ENCODE measurements at places on chromosomes 1 and 21.

GRCh38 chr1:119549719-119550132, 42.7 kb downstream of the HSD3B1 start:
- no peak for DNase-seq

- no peak for DNase-seq
Measured at GRCh38 chr1:234969581-234970400, 158.8 kb downstream of the TOMM20 start.

DNA sequence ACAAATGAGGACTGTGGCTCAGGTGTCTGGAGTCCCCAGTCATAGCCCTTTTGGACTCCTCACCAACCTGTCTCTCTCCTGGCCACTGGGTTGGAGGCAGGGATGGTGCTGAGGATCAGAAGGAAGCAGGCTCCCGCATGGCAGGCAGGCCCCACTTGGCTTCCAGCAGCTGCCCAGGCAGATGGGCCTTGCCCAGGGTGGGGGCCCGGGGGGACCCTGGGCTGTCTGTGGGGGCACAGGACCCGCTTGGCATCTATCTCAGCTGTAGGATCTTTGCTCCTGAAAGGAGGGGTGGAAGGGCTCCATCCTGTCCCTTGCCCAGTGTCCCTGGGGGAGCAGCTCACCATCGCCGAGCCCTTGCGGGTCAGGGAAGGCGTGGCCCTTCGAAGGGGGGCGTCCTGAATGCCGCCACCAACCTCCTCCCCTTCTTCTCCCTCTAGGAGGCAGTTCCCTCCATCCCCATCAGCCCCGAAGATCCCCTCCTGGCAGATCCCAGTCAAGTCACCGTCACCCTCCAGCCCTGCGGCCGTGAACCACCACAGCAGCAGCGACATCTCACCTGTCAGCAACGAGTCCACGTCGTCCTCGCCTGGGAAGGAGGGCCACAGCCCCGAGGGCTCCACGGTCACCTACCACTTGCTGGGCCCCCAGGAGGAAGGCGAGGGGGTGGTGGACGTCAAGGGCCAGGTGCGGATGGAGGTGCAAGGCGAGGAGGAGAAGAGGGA, 154.5 kb downstream of the PEX14 start:
- DNase-seq, result no peak

GRCh38 chr1:43783671-43784205, 76.4 kb downstream of the ST3GAL3 start:
- DNase-seq, result no peak

DNA sequence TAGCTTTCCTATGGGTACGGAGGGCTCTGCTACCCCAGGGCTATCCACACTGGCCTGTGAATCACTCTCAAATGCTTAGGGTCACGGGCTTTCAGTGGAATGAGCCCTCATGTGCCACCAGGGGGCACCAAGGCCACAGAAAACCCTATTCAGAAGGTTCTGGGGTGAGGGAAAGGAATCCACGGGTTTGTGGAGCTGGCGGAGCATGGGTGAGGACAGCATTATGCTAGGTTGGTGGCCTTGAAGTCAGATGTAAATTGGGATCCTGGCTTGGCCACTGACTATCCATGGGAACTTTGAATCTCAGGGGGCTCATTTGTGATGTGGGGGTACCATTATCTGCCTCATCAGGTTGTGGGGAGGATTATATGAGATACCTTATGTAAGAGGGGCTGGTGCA, 5.1 kb upstream of the LAMTOR5 start:
- DNase-seq, result peak; percentile 27

DNA sequence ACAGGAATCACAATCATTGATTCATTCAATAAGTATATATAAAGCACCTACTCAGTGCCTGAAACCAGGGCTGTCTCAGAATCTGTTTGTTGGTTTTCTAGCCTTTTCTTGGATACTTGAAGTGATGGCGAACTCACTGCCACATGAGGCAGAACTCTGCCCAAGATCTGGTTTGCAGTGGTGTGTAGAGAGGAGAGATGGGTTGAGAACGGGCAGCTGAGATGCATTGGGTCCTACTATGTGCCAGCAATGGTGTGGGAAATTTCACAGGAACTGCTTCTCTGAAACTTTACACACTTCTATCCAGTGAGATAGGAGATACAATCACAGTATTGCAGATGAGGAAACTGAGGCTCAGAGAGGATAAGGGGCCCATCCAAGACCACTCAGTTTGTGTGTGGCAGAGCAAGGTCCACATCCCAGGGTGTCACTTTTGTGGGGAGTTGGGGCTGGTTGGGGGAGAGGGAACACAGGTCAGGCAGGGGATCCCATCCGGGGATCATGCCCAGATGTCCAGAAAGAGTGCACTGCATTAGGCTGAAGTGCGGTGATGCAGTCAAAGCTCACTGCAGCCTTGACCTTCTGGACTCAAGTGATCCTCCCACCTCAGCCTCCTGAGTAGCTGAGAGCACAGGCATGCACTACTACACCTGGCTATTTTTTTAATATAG, 83.7 kb upstream of the IFFO2 start:
- DNase-seq, result no peak

- no peak for DNase-seq
Measured at GRCh38 chr1:20400341-20401177, 85.5 kb downstream of the CAMK2N1 start.

- no peak for DNase-seq
Measured at GRCh38 chr1:50343323-50343722, 79.9 kb downstream of the DMRTA2 start.

GRCh38 chr1:150173141-150173585, 23.4 kb downstream of the PLEKHO1 start:
- no peak for DNase-seq

GRCh38 chr21:38173276-38174035, 83.3 kb upstream of the KCNJ15 start:
- no peak for DNase-seq

DNA sequence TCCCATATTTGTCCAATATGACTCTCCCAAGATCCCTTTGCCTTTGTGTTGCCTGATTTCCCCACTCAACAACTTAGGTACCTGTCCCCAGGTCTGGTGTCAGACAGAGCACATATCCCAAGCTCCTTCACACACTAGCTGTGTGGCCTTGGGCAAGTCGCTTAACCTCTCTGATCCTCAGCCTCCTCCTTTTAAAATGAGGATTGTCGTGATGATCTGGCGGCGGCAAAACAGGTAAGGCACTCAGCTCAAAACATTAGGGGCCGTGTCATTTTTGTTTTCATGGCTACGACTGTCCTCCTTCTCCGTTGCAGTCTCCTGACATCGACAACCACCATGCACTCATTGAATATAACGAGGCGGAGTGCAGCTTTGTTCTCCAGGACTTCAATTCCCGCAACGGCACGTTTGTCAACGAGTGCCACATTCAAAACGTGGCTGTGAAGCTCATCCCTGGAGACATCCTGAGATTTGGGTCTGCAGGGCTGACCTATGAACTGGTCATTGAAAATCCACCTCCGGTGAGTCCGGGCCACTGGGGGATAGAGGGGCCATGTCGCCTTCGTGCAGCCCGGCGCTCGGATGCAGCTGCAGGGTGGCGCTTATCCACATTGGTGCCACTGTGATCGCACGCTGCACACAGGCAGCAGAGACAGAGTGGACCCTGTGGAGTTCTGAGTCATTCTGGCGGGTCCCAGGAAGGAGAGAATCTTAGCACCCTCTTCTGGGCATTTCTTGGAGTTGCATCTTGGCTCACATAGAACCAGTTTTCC, 25.2 kb downstream of the FHAD1 start:
- peak; percentile 14 for DNase-seq

GRCh38 chr1:157819896-157820295, at the start of gene FCRL1:
Gene FCRL1 (minus strand): TSS chr1:157820120. CDS start chr1:157820037, 83 bp downstream.
- no peak for DNase-seq

- no peak for DNase-seq
Measured at GRCh38 chr1:204065174-204065985, 7.5 kb upstream of the SOX13 start.

DNA sequence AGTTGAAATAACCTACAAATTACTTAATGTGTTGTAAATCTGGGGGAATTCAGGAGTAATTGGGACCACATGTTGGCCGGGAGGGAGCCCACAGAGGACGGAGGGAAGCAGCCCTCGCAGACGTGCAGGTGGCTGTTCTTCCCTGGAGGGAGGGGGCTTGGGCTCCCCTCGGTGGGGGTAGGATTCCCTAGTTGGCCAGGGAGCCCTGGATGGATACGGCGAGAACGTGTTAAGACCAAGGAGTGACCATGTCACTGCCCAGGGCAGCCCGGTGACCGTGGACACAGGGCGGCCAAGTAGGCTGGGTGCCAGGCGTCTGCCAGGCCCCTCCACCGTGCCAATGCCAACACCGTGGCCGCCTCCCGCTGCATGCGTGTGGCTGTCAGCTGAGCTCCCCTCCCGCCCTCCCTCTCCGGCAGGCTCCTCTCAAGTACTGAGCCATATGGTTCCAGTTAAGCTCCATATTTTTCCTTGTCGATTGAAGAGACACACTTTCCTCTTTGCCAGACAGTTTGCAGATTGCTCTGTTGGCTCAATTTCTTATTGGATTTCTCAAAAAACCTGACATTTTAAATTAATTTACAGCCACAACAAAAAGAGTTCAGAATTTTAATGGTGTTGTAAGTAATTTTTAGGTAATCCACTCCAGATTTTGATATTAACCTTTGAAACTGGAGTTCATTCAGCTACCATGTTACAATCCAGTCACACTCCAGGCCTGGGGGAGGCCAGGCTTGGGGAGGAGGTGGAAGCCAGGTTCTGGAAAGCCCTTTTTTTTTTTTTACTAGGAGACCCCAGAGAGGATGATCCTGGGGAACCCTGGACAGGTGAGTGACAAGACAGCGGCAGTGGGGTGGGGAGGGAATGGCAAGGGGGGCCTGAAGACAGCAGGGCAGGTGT, 71.2 kb downstream of the CASZ1 start:
- DNase-seq, result peak; percentile 68

- DNase-seq, result no peak
Measured at GRCh38 chr1:35505911-35506798, 51.0 kb downstream of the KIAA0319L start.

GRCh38 chr1:168585191-168585590, 8.8 kb downstream of the XCL1 start:
- no peak for DNase-seq

GRCh38 chr1:183720028-183720427, 66.9 kb upstream of the APOBEC4 start:
- no peak for DNase-seq

GRCh38 chr1:82059959-82060358, 259.2 kb downstream of the ADGRL2 start:
- no peak for DNase-seq

- no peak for DNase-seq
Measured at GRCh38 chr1:17056551-17056950, 2.7 kb upstream of the SDHB start.

DNA sequence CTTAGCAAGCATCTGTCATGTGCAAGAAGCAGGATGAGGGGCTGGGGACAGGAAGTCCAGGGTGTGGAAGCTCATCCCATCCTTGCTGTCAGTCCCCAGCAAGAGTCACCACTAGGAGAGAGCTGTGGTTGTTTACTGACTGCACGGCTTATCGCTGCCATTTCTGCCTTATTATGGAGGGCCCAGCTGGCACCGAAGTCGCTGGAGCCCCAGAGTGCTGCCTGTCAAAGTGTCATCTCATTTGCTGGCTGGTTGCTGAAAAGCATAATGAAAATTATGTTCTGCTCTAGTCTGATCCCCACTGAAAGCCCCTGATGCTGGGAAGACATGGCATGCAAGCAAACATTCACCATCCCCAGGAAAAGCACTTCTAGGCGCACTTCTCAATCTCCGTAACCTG, 642.7 kb downstream of the NPHP4 start:
- no peak for DNase-seq

DNA sequence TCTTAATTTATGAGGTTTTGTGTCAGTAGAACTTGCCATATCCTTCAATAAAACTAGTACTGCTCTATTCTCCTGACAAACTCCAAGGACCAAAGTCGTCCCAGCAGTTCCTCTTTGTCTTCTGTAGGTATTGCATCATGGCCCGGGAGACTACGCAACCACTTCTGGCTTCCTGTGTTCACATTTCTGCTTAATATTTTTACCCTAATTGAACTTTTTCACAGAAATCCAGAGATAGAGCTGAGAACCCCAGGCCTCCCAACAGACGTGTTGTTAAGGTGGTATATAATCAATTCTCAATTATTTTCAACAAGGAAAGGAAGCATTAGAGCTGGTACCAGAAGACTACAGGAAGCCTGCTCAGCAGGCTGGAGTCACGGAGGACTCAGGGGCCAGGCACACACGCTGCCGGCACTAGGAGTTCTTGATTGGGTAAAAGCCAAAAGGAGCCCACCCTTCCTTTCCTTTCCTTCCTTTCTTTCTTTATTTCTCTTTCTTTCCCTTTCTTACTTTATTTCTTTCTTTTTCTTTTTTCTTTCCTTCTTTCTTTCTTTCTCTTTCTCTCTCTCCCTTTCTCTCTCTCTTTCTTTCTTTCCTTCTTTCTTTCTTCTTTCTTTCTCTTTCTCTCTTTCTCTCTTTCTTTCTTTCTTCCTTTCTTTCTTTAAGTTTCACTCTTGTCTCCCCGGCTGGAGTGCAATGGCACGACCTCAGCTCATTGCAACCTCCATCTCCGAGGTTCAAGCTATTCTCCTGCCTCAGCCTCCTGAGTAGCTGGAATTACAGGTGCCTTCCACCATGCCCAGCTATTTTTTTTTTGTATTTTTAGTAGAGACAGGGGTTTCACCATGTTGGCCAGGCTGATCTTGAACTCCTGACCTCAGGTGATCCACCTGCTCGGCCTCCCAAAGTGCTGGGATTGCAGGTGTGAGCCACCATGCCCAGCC, 173.7 kb downstream of the ZBTB18 start:
- DNase-seq, result no peak

DNA sequence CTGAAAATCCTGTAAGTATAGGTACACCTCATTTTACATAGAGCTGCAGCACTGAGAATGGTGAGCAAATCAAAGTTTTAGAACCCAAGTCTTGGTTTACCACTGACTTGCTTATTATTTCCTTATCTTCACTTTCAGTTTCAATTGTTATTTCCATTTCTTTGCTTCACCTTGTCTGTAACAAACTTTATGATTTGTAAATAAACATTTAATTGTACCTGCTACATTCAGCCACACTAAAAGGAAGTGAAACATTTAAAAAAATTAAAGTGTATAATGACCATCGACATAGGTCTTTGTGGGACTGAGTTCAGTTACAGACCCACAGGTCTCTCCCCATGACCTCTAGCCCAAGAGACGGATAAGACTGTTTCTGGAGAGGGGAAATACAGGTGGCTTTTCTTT, 34.4 kb downstream of the LGR6 start:
- no peak for DNase-seq
